Fibroblast of the aortic adventitia (primary cell): ENCODE measurements at places on chromosomes 11 and 22. TPM values are rescaled to one million over a fixed set of nuclear protein-coding genes. Genes with fewer than 3 reads are reported as not detected.

The ZNF214 gene
- total RNA-seq, result 2.9 and 5.2 TPM in 2 replicates

The ABCG4 gene
- total RNA-seq, result 0.08 TPM in 1 of 2 replicates, not detected in the other

The EXPH5 gene
- total RNA-seq, result 0.72 and 1.1 TPM in 2 replicates

The GLYAT gene
- total RNA-seq, result not detected in 2 replicates

The LINC01488 gene
- total RNA-seq, result not detected in 2 replicates

The MMP3 gene
- 3.3 TPM in 1 of 2 replicates, not detected in the other for total RNA-seq

The NEFH gene
- 0.49 and 0.54 TPM in 2 replicates for total RNA-seq
